ENCODE measurements at places on chromosomes 7 and 10.

- H3K27me3 ChIP-seq = no peaks in the 10 kb centered on the region
- no peak overlapping the region for H3K4me3 ChIP-seq
- H3K36me3 ChIP-seq = no peaks in the 10 kb centered on the region
- peak overlapping the region; percentile 76 for H3K27ac ChIP-seq
These were observed 32.6 kb downstream of the PIP4K2A start for GRCh38 chr10:22681783-22682183.

GRCh38 chr7:38142736-38143135 lies 35.3 kb upstream of the STARD3NL start:
- DNase-seq = no peak
- no peak overlapping the region for H3K4me3 ChIP-seq
- H3K27ac ChIP-seq = no peak overlapping the region

GRCh38 chr7:140643416-140643815 lies 2.8 kb upstream of the DENND2A start:
- H3K4me1 ChIP-seq = peaks cover 13% of the 10 kb centered on the region
- H3K4me3 ChIP-seq = no peak overlapping the region
- no peaks in the 10 kb centered on the region for H3K36me3 ChIP-seq
- no peaks in the 10 kb centered on the region for H3K27me3 ChIP-seq

- H3K27me3 ChIP-seq = no peaks in the 10 kb centered on the region
- H3K4me3 ChIP-seq = no peak overlapping the region
- no peaks in the 10 kb centered on the region for H3K4me1 ChIP-seq
- no peaks in the 10 kb centered on the region for H3K36me3 ChIP-seq
These were observed 34.4 kb downstream of the HECTD2 start for GRCh38 chr10:91444211-91445182.

- peaks cover 1% of the 10 kb centered on the region for H3K36me3 ChIP-seq
- no peaks in the 10 kb centered on the region for H3K27me3 ChIP-seq
- no peak overlapping the region for H3K27ac ChIP-seq
- peaks cover 39% of the 10 kb centered on the region for H3K4me1 ChIP-seq
- no peak overlapping the region for H3K4me3 ChIP-seq
These were observed 142.8 kb downstream of the LRRC4 start for GRCh38 chr7:127888411-127888810.

DNA sequence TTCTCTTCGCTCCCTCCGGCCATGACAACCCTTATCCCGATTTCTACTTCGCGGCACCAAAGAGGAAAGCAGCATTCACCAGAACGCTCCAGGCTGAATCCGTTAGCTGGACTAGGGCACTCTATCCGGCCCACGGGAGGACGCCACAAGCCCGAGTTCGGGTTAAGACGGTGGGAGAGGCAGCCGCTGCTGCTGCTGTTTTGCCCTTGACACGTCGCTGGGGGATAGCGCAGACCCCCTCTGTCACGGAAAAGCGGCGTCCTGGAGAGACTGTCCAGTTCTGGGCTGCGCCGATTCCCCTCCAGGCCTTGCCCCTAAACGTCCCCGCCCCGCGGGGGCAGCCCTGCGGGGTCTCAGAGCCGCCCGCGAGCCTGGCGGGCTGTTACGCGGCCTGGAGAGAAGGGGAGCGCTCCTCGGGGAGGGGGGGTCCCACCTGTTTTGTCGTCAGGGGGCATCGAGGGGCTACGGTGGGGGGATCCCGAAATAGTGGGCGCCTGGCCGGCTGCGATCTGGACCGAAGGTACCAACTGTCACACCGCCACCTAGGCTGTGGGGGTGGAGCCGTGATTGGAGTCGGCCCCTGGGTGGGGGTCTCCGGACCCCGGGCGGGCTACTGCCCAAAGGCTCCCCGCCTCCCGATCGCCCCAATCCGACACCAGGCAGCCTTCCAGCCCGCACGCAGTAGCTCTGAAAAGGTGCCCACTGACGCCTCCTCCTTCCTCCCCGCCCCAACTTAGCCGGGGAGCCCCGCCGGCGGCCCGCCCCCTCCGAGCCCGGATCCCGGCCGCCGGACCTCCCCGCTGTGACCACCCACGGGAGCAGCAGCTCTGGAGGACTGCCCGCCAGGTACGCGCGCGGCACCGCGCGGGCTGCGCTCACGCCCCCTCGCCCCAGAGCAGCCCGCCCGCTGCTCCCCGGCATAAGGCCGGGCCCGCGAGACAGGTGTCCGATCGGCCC lies 772 bp downstream of the SGMS1 start:
- H3K4me3 ChIP-seq = peak overlapping the region; percentile 88
- no peaks in the 10 kb centered on the region for H3K36me3 ChIP-seq
- H3K4me1 ChIP-seq = peaks cover 11% of the 10 kb centered on the region
- peak; percentile 55 for DNase-seq
- H3K27ac ChIP-seq = peak overlapping the region; percentile 93

DNA sequence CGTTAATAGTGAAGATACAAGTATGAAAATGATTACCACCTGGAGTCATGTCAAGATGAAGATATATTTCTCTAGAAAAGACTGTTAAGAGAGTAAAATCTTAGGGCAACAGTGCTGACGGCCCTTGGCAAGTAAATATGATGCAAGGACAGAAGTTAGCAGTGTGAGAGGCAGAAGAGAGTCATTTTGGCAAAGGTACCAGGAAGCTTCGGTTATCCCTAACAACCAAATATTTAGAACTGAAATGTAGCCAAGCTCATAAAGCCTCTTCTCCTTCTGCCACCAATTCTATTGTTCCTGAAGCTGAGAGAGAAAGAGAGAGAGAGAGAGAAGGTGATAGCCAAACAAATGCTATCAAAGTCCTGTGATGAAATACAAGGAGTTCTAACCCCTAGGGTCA lies 109.6 kb downstream of the MACC1 start:
- no peaks in the 10 kb centered on the region for H3K27me3 ChIP-seq
- H3K4me3 ChIP-seq = no peak overlapping the region
- H3K36me3 ChIP-seq = no peaks in the 10 kb centered on the region
- H3K27ac ChIP-seq = no peak overlapping the region
- H3K4me1 ChIP-seq = peaks cover 10% of the 10 kb centered on the region

- no peak overlapping the region for H3K4me3 ChIP-seq
- DNase-seq = peak; percentile 45
- H3K27ac ChIP-seq = no peak overlapping the region
These were observed 10.4 kb downstream of the GPRIN2 start for GRCh38 chr10:46545861-46546590.

- no peak overlapping the region for H3K27ac ChIP-seq
- no peak overlapping the region for H3K4me3 ChIP-seq
- no peak for DNase-seq
- no peaks in the 10 kb centered on the region for H3K36me3 ChIP-seq
These were observed 1.7 kb upstream of the PTPRE start for GRCh38 chr10:127905001-127905847.

DNA sequence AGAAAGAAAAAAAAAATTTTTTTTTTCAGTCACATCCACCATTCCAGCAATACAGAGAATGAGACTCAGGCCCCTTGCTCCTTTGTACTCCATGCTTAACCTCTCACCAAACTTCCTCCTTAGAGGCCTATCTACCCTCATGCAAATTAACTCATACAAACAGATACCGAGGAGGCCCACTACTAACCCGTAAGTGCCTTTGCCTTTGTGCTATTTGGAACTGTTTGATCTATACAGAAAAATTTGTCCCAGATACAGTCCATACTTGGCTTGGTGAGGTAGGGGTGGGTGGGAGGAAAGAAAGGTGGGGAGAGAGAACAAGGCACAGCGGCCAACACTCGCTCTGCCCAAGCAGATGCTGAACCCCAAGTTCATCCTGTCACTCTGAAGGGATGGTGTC lies 87.8 kb upstream of the DUSP5 start:
- H3K36me3 ChIP-seq = no peaks in the 10 kb centered on the region
- H3K27me3 ChIP-seq = no peaks in the 10 kb centered on the region
- no peak for DNase-seq
- H3K4me1 ChIP-seq = peaks cover 100% of the 10 kb centered on the region
- H3K27ac ChIP-seq = peak overlapping the region; percentile 96

GRCh38 chr10:124105594-124105993 lies 12.2 kb upstream of the CHST15 start:
- H3K36me3 ChIP-seq = no peaks in the 10 kb centered on the region
- DNase-seq = no peak
- no peak overlapping the region for H3K27ac ChIP-seq

GRCh38 chr7:93172683-93173082 lies 24.5 kb upstream of the SAMD9L start:
- no peak overlapping the region for H3K27ac ChIP-seq
- DNase-seq = no peak

DNA sequence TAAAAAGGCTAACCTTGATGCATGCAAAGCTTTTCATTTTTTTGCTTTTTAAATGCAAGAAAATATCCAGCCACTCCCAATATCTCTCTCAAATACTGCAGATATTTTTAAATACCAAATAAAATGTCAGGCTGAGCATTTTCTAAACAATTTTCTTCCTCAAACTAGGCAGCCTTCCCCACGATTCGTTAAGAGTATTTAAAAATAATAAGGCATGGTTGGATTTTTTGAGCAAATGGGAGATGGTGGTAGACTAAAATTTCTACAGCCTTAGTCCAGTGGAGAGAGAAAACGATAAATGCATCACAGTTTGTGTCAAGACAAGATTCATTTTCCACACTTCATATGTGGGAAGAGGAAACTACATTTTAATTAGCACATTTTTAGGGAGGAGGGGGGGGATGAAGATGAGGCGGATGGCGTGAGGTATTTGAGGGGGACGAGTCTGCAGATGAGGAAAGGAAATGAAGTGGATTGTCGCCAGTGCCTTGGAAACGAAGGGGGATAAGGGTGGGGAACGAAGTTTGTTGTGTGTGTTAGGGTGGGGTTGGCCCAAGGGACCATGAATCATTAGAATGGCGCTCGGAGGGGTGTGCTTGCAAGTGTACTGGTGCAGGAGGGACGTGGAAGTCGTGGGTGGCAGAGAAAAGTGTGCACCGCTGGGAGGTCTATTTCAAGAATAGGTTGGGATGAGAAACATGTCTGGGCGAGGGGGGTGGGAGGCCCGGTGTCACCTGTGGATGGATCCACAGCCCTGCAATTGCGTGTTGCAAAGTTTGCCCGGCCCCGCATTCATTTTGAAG lies 1.2 kb upstream of the ADD3 start:
- peak overlapping the region; percentile 94 for H3K4me3 ChIP-seq
- peak; percentile 61 for DNase-seq

- H3K4me3 ChIP-seq = no peak overlapping the region
- no peaks in the 10 kb centered on the region for H3K4me1 ChIP-seq
- no peak for DNase-seq
- no peak overlapping the region for H3K27ac ChIP-seq
- H3K27me3 ChIP-seq = no peaks in the 10 kb centered on the region
- no peaks in the 10 kb centered on the region for H3K36me3 ChIP-seq
These were observed 2.9 kb upstream of the WDFY4 start for GRCh38 chr10:48681740-48682139.

DNA sequence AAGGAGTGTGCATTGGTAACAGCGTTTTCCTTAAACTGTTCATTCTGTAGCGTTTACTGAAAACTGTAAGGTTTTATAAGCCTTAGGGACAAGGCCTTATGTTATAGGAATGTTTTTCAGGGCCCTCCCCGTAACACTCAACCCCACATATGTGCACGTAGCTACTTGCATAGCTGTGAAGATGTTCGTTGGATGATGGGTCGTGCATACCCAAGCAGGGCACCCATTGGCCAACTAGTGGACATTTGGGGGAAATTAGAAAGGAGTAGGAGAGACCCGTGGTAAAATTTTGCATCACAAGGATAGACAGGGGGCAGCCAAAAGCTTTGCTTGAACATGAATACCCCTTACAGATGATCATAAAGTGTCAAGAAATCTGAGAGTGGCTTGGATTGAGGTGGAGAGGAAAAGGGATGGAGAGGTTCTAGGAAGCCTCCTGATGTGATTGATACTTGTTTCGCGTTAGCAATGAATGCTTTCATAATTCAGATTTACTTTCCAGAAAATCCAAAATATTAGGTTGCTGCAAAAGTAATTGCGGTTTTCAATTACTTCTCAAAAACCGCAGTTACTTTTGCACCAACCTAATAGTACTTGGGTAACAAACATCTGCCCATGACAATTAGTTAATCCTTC lies 878 bp downstream of the SEC61A2 start:
- H3K27me3 ChIP-seq = no peaks in the 10 kb centered on the region
- 0 out of 2 replicates have a peak, but pooled peaks cover 5% of the 10 kb centered on the region for H3K4me1 ChIP-seq
- peak overlapping the region; percentile 98 for H3K4me3 ChIP-seq

DNA sequence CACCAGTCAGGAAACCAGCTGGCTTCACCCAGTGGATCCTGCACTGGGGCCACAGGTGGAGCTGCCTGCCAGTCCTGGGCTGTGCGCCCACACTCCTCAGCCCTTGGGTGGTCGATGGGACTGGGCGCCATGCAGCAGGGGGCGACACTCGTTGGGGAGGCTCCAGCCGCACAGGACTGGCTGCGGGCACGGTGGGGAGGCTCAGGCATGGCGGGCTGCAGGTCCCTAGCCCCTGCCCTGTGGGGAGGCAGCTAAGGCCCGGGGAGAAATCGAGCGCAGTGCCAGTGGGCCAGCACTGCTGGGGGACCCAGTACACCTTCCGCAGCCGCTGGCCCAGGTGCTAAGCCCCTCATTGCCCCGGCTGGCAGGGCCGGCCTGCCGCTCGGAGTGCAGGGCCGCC lies 12.4 kb upstream of the NRG3 start:
- no peaks in the 10 kb centered on the region for H3K36me3 ChIP-seq
- H3K27ac ChIP-seq = no peak overlapping the region
- H3K4me3 ChIP-seq = no peak overlapping the region
- no peaks in the 10 kb centered on the region for H3K27me3 ChIP-seq

DNA sequence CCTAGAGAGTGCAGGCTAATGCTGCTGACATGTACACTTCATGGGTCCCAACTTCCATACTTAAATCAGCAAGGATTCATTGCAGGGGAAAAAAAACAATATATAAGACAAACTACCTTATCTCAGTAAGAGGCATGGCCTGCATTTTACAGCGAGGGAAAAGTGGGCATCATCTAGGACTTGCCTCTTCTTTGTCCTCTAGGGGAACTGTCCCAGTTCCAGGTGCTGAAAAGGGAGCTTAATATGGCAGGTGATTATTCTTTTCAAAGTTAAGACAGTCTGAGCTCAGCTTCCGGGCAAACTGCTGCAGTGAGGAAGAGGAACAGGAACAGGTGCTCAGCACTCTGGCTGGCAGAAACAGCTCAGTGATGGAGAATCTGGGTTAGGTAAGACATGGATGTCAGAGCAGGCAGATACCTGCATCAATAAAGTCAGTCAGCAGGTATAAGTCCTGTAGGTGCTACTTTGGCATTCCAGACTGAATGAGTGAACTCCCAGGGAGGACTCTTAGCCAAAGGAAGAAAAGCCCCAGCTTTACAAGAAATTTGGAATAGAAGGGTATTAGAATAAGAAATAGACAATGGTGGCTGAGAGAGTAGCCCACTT lies 147.2 kb downstream of the TMEM178B start:
- no peak overlapping the region for H3K27ac ChIP-seq
- H3K27me3 ChIP-seq = no peaks in the 10 kb centered on the region
- H3K4me1 ChIP-seq = no peaks in the 10 kb centered on the region
- peak; percentile 28 for DNase-seq
